ENCODE measurements at places on chromosomes 11 and 22.

GRCh38 chr22:19407649-19408606, 23.6 kb downstream of the HIRA start:
- DNase-seq = peak; percentile 50

- DNase-seq = peak; percentile 57
Observed at GRCh38 chr11:8717876-8718753, 35.5 kb downstream of the RPL27A start.

DNA sequence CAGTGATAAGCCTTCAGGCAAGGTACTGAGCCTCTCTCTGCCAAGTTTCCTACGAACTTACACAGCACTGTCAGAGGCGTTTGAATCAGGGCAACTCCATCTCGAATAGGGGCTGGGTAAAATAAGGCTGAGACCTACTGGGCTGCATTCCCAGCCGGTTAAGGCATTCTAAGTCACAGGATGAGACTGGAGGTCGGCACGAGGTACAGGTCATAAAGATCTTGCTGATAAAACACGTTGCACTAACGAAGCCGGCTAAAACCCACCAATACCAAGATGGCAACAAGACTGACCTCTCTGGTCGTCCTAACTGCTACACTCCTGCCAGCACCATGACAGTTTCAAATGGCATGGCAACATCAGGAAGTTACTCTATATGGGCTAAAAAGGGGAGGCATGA, 20.4 kb upstream of the POGLUT3 start:
- no peak for DNase-seq

DNA sequence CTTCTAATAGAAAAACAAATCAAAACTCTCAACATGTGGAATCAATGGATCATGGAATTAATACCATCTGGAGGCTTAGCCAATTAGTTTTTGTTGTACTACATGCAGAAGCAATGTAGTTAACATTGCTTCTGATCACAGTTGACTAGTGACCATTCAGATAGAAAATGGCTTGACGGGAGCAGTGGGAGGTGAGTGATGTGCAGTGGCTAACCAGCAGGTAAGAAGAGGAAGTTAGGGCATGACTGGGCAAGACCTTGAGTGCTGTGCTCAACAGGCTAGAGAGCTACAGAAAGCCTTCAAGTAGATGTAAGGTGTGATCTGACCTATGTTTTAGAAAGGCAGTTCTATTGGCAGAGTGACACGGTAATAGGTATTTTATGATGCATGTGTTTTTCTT, 60.7 kb upstream of the ALKBH3 start:
- DNase-seq = no peak

GRCh38 chr11:113213549-113213948, 100.8 kb upstream of the TTC12 start:
- no peak for DNase-seq

DNA sequence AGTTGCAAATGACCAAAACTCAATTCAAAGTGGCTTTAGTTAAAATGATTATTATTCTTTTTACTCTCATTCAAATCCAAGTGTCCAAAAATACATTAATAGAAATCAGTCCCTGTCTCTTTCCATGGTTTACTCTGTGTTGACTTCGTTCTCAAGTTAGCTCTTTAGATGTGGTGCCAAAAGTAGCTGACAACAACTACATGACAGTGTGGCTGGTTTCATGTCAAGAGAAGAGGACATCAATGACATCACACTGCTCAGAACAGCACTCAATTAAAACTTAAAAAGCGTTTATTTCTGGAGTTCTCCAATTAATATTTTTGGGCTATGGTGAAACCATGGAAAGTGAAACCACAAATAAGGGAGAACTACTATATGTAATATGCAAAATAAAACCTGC, 1746.9 kb downstream of the LRRC4C start:
- DNase-seq = no peak

DNA sequence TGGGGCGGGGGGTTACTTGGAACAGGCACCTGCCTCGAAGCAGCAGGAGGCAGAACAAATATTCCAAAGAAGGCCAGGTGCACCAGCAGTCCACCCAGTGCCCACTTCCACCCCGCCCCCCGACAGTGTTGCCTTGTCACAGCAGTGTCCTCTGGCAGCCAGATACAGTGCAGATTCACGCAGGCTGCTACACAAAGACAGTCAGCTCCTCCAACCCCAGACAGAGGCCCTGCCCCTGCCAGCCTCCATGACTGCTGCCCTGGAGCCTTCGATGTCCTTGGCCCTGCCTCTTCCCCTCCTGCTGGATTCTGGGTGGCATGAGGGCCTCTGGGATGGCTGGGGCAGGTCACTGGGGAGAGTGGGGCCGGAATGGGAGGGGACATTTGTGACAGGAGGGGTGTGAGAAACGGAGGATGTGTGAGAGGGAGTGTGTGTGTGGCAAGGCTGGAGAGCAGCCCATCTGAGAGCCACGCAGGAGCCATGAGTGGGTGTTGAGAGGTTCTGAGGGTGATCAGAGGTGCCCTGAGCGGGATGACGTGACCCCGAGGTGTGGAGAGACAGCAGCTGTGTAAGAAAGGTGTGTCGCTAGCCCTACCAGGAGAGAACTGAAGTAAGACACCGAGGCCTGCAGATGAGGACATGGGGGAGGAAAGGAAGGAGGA, 173.7 kb downstream of the CEP164 start:
- no peak for DNase-seq

- DNase-seq = no peak
Observed at GRCh38 chr22:24582056-24582814, 10.6 kb downstream of the LRRC75B start.

DNA sequence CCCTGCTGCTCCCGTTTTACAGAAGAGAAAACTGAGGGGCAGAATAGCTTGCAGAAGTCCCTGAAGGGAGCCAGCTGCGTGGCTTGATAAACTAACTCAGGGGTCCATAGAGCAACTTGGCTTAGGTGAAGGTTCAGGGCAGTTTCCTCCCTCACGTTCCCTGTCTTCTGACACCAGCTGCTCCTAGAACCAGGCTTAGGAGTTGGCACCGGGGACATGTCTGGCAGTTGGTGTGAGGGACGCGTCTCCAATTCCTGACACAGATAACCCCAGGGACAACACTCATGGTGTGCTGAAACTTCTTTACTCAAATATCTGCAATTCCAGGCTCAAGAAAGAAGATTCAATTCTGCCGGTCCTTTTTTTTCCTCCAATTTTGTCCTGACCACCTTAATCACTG, 85.7 kb downstream of the DSCAML1 start:
- no peak for DNase-seq

DNA sequence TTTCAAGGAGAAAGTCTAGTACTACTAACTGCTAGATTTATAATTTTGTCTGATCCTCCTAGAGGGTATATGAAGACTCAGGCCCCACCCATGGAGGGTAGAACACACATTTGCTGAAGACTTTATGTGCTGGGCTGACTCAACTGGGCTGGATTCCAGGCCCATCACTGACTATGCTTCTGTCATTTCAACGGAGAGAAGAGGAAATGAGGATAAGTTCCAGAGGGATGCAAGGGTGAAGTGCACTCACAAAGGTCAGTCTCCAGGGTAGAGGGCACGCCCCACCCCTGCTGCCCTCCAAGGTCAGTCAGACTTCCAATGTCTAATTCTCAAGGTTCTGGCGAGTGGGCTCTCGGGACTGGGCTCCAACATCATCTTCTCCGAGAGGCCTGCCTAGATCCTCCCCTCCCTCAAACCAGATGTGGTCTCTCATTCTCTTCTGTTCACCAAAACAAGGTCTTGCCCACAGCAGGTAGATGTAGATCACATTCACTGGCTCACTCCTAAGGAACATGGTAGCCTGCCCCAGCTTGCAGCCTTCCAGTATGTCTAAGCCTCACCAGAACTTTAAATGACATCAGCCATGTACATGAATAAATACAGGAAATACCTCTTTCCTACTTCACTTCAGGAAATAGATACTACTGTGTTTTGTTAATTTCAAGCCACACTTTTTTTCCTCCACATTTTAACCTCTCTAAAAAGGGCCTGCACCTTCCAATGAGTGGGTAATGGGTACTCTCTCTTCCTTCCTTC, 7.3 kb upstream of the C11orf86 start:
- peak; percentile 36 for DNase-seq

DNA sequence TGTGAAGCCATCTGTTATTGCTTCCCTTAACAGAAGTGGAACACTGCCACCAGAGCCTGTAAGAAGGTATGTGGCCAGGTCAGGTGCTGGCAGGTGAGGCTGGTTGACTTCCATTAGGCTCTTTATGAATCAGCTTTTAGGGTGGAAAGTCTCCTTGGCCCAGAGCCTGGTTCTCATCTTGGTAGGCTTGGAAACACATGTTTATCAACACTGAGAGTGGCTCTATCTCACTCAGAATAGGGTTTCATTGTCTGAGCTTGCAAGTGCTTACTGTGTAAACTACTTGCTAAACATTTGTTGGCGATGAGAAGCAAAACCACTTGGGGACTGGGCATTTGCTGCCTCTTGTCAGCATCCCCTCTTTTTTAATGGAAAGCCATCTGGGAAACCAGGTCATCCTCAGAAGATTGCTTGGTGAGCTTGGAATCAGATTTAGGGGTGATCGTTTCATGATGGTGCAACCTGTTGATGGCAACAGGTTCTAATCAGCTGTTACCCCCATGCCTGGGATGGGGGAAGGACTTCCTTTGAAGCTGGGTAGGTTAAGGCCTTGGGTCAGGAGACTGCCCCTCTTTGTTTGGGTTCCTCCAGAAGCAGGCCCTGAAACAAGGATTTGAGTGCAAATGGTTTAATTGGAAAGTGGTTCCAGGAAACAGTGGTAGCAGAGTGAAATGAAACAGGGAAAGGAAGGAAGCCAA, 75.0 kb upstream of the AMPD3 start:
- DNase-seq = no peak

DNA sequence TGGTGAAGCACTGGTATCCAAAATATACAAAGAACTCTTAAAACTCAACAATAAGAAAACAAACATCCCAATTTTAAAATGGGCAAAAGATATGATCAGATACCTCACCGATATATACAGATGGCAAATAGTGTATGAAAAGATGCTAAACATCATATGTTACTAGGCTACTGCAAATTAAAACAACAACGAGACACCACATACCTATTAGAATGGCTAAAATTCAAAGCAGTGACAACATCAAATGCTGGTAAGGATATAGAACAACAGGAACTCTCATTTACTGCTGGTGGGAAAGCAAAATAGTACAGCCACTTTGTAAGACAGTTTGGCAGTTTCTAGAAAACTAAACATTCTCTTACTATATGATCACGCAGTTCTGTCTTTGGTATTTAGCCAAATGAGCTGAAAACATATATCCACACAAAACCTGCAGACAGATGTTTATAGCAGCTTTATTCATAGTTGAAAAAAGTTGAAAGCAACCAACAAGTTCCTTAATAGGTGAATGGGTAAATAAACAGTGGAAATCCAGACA, 38.5 kb downstream of the SIK3 start:
- DNase-seq = no peak

- no peak for DNase-seq
Observed at GRCh38 chr22:20638507-20638870, 131.1 kb downstream of the MED15 start.

DNA sequence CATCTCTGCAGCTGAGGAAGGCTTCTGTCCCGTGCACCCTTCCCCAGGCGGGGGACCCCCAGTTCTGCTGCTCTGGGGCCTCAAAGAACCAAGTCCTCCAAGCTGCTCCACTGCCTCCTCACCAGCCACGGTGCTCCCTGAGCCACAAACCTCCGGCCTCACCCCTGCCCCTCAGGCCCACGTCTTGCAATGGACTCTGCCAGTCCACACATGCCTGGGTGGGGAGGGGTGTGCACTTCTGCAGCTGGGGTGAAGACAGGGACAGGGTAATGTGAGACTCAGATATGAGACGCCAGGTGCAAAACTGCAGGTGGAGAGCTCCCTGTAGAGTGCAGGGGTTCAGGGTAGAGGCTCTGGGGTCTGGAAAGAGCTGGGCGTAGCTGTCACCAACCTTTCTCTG, 3.2 kb upstream of the PTDSS2 start:
- DNase-seq = no peak

DNA sequence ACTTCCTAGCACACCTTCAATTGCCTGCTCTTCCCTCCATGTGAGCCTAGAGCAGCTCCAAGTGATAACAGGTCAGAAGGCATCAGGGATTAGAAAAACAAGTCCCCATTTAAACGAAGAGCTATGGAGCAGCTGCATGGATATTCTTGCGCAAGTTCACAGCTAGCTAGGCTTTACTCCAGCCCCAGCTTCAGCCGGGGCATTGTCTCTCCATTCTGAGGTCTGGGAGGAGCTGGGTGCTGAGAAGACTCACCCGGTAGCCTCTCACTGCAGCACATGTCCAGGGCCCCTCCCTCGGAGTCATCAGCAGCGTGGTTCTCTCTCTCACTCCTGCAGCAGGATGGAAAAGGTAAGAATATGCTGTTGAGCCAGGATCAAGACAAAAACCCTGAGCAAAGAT, 26.0 kb downstream of the PTPN5 start:
- no peak for DNase-seq

Data from heart right ventricle (tissue), 16 donors.